ENCODE measurements at places on chromosomes 7 and 10.

- DNase-seq = no peak
Observed at GRCh38 chr10:70502406-70502805, 23.8 kb downstream of the PALD1 start.

- DNase-seq = no peak
Observed at GRCh38 chr7:27516421-27516820, 146.3 kb downstream of the HIBADH start.

GRCh38 chr7:32167256-32167655 lies 97.0 kb upstream of the PDE1C start:
- no peak for DNase-seq

DNA sequence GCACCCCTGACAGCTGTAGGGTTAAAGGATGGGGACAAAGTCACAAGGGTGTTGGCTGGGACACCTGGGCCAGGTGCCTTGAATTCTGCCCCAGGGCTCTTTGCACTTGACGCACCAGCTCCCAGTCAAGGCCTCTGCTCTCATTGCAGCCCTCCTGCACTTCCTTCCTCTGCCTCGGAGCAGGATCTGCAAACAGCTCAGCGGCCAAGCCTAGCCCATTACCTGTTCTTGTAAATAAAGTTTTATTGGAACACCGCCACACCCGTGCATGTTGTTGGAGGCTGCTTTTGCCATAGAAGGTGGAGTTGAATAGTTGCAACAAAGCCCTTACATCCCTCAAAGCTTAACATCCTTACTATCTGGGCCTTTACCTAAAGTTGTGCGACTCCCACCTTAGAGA lies 483.8 kb upstream of the FOXK1 start:
- DNase-seq = no peak

- DNase-seq = peak; percentile 69
Observed at GRCh38 chr7:16028103-16028502, 341.6 kb upstream of the MEOX2 start.

- DNase-seq = no peak
Observed at GRCh38 chr7:104900525-104901239, 113.3 kb upstream of the KMT2E start.

- peak; percentile 60 for DNase-seq
Observed at GRCh38 chr7:16916105-16916639, 34.4 kb upstream of the AGR3 start.

DNA sequence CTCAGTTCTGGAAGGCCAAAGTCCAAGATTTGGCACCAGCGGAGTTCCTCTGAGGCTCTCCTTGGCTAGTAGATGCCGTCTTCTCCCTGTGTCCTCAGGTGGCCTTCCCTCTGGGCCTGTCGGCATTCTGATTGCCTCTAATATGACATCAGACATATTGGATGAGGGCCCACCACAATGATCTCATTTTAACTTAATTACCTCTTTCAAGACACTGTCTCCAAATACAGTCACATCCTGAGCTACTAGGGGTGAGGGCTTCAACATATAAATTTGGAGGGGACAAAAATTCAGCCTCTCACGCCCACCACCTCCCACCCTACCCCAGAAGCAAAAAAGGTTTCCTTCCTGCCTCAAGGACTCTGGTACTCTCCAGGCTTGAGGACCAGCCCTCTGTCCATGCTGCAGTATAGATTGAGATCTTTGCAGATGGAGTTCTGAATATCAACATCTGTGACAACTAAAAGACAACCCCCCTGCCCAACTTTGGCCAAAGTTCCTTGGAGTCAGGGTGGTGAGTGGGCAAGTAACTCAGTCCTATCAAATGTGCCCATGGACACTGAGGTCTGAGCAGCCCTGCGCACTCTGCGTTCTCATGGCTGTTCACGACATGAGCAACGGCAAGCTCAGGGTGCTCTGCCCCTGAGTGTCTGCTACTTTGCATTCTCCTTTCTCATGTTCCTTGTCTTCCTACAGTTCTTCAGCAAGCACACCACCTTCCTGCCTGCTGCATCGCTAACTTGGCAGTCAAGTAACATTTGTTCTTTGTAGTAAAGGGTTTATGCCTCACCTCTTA lies 11.5 kb downstream of the TMEM176B start:
- DNase-seq = no peak

DNA sequence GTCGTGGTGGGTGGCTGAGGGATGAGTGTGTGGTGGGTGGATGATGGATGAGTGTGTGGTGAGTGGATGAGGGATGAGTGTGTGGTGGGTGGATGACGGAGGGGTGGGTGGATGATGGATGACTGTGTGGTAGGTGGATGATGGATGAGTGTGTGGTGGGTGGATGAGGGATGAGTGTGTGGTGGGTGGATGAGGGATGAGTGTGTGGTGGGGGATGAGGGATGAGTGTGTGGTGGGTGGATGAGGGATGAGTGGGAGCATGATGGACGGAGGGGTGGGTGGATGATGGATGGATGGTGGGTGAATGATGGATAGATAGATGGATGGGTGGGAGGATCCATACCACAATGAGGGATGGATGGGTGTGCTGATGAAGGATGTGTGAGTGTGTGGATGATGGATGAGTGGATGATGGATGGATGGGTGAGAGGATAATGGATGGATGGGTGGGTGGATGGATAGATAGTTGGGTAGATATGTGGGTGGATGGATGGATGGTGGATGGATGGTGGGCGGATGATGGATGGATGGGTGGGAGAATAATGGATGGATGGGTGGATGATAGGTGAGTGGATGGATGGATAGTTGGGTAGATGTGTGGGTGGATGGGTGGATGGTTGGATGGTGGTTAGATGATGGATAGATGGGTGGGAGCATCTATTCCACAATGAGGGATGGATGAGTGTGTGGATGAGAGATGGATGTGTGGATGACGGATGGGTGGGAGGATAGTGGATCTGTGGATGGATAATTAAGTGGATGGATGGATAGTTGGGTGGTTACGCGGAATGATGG lies 266.8 kb downstream of the CELF2 start:
- no peak for DNase-seq

GRCh38 chr10:34407324-34407805 lies 407.7 kb downstream of the PARD3 start:
- DNase-seq = no peak

DNA sequence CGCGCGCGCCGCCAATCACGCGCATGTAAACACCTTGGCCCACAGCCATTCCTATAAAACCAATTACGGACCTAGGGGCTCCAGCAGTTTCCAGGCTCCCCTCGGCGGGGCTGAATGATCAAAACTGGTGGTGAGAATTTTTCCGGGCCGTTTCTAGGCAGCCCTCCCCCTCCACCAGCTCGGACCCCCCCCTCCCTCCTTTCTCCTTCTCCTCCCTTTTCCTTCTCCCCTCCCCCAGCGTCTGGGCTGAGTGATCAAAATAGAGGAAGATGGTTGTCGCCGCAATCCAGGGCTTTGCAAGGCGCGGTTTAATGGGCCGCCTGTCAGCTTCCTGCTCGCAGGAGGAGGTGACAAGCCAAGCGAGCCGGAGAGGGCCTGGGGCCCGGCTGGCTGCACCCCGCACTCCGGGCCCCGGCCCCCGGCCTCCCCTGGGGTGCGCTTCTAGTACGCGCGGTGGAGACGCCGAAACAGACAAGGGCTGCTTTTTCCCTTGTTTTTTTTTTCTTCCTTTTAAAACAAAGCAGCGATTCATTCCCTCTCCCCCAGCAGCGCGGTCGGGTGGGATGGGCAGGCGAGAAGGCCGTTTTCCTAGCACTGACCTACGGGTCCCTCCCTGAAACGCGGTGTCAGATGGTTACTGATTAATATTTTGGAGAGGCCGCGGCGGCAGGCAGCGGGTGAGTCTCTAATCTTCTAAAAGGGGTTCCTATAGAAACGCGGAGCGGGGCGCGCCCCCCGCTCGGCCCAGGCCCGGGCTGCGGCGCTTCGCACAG lies 528 bp upstream of the TNRC18 start:
- no peak for DNase-seq

GRCh38 chr10:21379143-21379542 lies 146.3 kb downstream of the SKIDA1 start:
- DNase-seq = no peak

GRCh38 chr7:132750530-132751217 lies 174.4 kb upstream of the PLXNA4 start:
- DNase-seq = no peak

- no peak for DNase-seq
Observed at GRCh38 chr7:142440906-142441411, 183.1 kb upstream of the PRSS58 start.

DNA sequence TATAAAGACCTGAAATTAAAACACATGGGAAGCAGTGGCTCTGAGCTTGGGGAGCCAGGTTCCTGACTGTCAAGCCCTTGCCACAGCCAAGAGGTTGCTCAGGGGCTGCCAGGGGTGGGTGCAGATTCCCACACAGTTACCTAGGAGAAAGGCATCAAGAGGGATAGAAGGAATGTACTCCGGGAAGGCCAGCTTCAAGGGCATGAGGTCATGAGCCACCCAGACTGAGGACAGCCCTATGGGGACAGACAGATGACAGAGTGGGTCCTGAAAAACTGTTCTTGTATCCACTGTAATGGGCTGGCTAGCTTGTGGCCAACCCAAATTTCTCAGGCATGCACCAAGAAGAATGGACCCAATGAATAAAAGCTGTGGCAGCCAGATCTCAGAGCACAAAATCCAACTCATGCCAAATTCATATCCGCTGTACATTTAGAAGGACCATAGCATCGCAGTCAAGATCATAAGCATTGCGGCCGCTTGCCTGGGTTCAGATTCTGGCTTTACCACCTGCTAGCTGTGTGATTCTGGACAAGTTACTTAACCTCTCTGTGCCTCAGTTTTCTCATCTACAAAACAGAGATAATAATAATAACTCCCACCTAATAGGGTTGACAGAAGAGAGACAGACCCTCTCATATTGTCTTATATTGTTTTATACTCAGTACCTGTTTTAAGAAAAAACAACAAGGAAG lies 44.9 kb upstream of the KCNMA1 start:
- DNase-seq = no peak

- no peak for DNase-seq
Observed at GRCh38 chr10:69340695-69341094, 62.4 kb downstream of the HK1 start.

DNA sequence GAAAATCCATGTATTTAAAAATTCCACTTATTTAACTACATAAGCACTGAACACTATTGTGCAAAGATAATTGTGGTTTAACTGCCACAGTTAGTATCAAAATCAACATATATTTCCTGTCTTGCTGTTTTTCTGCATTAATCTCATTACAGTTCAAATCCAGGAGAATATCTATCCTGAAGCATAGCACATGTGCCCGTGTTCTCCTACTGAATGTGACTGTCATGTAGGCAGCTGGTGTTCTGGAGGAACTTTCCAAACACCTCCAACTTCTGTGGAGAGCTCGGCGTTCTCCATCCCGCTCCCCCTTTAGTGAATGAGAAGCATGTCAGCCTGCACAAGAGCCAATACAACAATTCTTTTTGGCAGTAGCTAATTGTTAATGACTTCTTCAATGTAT lies 76.4 kb upstream of the IKZF1 start:
- DNase-seq = no peak

DNA sequence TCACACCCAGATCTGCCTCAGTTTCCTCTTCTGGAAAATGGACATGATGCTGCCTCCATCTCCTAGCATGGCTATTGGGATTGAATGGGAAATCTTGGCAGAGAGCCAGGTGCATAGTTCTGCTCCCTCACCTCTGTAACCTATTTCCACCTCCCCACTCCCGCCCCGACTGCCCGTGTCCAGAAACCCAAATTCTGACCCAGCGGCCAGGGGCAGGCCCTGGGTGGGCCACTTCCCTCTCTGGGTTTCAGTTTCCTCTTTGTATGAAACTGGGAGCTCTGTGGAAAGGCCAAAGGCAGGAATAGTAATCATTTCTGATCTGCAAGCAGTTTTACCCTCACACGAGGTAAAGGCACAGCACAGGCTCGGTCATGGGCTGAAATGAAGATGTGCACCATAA lies 74.1 kb upstream of the DUSP5 start:
- no peak for DNase-seq

- DNase-seq = peak; percentile 14
Observed at GRCh38 chr7:132836746-132837145, 245.1 kb downstream of the CHCHD3 start.

GRCh38 chr7:117951285-117951684 lies 78.0 kb upstream of the CTTNBP2 start:
- DNase-seq = no peak

- DNase-seq = no peak
Observed at GRCh38 chr10:109047856-109048255, 875.5 kb downstream of the XPNPEP1 start.

All from AG20443 (cell line).